ENCODE measurements at places on chromosomes 12 and 14. TPM values are rescaled to one million over a fixed set of nuclear protein-coding genes. Genes with fewer than 3 reads are reported as not detected.

The INSM2 gene
- not detected for total RNA-seq

The B4GALNT1 gene
- total RNA-seq: 26.6 TPM

- no peak for DNase-seq
Measured at GRCh38 chr14:32414808-32415255, 85.7 kb downstream of the AKAP6 start.

DNA sequence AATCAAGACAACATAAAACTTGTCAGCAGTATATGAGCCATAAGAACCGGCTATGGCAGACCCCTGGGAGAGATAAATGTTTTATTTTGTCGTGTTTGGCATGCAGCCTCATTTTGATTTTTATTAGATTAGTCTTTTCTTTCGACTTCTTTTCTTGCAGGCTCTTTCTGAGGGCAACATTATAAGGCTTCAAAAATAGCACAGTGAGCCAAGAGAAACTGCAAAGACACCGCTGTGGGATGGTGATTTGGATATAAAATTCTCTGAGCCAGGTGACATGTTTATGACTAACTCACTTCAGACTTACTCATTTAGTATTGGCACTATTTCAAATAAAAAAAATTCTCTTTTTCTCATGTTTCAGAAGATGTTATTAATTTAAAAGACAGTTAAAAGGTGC lies 96.8 kb upstream of the PKP2 start:
- no peak for DNase-seq

GRCh38 chr12:90010089-90010488 lies 301.5 kb upstream of the ATP2B1 start:
- no peak for DNase-seq

DNA sequence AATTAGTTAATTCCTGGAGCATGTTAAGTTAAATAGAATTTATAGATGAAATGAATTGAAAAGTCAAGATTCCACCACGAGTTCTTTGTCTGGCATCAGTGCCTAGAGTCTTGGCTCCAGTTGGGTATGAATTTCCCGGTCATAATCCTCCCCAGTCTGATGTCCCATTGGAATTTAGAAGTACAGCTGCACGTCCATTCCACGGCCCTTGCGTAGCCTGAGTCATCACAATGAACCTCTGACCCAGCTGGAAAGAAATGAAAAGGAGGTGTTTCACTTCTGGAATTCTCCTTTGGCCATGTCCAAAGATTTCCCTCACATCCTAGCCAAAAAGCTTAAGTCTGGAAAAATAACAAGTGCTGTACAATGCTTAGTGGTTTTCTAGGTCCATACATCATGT lies 122.7 kb downstream of the KICS2 start:
- peak; percentile 57 for DNase-seq

- no peak for DNase-seq
Measured at GRCh38 chr14:40058901-40059897, 627.0 kb upstream of the FBXO33 start.

The STYK1 gene
- total RNA-seq: 0.18 TPM
